NCI-H1694 treated with DMSO at 0.1 percent for 48 hours (cell line): ENCODE measurements at places on chromosomes 11 and 22.

GRCh38 chr11:70862093-70862492, 390.3 kb downstream of the SHANK2 start:
- no peak for DNase-seq

GRCh38 chr11:104343578-104343977, 179.6 kb upstream of the PDGFD start:
- DNase-seq = no peak

- no peak for DNase-seq
These were observed 30.1 kb upstream of the CAT start for GRCh38 chr11:34408580-34409172.

DNA sequence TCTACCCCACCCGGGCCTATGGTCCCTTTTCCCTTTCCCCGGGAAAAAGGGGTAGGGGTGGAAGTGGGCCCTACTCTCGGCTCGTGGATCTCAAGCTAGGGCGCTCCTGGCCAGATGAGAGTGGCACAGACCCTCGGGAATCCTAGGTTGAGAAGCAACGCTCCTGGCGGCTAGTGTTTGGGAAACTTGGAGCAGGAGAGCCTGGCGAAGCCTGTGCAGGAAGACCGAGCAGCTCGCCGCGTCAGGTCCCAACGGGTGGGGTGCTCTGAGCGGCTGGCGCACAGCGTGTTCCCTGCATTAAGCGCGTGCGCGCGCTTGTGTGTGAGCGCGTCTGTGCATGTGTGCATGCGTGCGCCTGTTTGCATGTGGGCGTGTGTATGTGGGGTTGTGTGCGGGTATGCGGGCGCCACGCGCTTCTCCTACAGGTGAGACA, 7.1 kb upstream of the FLI1 start:
- no peak for DNase-seq

- DNase-seq = no peak
These were observed 4.1 kb downstream of the RFPL2 start for GRCh38 chr22:32200752-32201151.

DNA sequence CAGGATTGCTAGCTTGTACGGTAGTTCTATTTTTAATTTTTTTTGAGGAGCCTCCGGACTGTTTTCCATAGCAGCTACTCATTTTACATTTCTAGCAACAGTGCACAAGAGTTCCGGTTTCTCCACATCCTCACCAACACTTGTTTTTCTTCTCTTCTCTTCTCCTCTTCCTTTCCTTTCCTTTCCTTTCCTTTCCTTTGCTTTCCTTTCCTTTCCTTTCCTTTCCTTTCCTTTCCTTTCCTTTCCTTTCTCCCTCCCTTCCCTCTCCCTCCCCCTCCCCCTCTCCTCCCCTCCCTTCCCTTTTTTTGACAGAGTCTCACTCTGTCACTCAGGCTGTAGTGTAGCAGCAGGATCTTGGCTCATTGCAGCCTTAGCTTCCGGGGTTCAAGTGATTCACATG, 9.3 kb downstream of the WBP2NL start:
- no peak for DNase-seq

- no peak for DNase-seq
These were observed 27.9 kb downstream of the PAX6 start for GRCh38 chr11:31783252-31783651.

- no peak for DNase-seq
These were observed 14.9 kb upstream of the HBE1 start for GRCh38 chr11:5284637-5285036.

GRCh38 chr22:36335621-36336020, 52.1 kb downstream of the MYH9 start:
- no peak for DNase-seq

DNA sequence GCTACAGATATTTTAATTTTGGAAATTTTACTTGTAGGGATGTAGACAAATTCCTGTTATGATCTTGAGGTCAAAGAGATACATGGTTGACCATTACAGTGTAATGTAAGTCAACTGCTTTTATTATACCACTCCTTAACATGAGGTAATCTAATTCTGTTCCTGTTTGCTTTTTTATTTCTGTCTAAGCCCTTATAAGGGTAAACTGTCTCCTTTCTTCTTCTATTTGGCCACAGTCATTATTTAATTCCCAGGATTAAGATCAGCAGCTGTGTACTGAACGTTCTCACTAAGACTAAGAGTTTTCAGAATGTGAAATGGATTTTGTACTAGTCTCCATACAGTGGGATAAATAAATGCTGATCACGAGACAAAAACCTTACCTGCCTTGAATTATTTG, 32.8 kb downstream of the C2CD3 start:
- no peak for DNase-seq

DNA sequence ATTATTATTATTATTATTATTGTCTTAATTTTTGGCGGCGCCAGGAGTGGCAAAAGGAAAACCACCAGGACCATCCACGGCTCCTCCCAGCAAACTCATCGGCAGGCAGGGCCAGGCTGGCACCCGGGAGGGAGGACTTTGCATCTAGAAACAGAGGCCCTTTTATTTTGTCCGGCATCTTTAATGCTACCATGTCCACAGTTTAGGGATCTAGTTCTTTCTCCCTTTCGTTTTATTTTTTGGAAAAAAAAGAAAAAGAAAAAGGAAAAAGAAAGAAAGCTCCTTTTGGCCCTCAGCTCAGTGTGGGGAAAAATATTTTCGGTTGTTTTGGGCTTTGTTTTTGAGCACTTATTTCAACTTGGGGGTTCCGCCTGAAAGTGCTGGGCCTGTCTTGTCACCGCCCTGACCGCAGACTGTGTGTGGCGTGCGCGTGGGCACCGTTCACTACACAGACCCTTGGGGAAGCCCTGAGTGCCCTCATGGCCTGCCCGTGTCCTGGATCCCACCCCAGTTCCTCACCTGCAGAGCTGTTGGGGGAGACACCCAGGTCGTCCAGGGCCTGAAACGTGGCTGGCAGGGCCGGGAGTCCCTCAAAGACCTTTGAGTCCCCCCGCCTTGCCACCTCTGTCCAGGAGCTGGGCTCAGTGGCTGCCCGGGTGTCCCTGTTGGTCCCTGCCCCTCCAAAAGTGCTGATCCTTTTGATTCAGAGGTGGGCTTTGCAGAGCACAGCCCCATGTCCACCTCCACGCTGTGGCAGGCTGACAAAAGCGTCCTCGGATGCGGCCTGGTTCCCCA, 69.1 kb upstream of the PPARA start:
- DNase-seq = peak; percentile 40

DNA sequence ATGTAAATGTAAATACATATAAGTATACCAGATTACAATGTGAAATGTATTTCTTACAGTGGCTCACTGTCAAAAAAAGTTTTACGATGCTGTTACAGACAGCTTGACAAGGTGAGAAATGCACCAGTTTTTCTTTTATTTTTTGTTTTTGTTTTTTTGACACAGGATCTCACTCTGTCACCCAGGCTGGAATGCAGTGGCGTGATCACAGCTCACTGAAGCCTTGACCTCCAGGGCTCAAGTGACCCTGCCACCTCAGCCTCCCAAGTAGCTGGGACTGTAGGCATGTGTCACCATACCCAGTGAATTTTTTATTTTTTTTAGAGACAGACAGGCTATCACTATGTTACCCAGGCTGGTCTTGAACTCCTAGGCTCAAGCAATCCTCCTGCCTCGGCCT, 9.2 kb downstream of the CCDC73 start:
- DNase-seq = no peak

GRCh38 chr11:78822931-78823423, 248.3 kb upstream of the NARS2 start:
- DNase-seq = no peak

GRCh38 chr11:129584316-129584715, 208.7 kb downstream of the BARX2 start:
- no peak for DNase-seq

DNA sequence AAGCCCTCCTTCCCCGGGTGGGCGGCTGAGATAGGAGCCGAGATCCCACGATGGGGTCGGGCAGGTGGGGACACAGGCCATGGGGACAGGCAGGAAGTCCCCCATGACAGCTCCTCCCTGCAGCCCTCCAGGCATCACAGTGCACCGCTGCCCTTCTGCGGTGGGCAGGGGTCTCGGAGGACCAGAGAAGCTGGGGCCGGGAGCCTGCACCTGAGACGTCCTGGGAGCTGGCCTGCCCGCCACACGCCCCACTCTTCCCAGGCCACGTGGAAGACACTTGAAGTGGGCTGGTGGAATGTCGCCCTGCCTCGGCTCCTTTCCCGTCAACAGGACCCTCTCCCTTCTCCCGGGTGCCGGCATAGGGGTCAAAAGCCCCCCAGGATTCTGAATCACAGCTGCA, 55.4 kb downstream of the ELFN2 start:
- no peak for DNase-seq
